D341Med (cell line): ENCODE measurements at places on chromosomes 2 and 18.
A peak's percentile ranks its signal among the peaks of the same experiment; 100 is the strongest.

DNA sequence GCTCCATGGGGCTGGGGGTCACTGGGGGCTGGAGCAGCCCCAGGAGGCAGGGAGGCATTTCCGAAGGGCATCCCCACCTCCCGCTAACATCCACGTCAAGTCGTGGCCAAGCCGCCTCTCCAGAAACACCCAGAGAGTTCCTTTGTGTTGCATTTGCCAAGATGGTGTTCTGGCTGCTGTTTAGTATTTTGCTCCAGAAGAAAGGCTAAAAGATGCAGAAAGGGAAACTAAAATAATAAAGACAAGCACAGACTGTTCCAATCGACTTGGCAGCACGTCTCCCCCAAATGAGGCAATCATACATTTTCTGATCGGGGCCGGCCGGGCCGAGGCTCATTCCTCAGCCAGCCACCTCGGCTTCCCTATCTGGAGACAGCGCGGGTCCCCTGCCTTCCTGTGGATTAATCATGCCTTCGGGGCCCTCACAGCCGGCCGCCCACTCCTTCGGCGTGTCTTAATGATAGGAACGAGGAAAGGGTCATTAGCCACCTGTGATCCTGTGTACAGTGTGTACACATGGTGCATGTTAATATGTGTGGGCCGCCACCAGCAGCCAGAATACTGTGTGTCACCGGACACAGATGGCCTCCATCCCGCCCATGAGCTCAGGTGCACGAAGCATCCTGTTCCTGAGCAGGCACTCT, 169.2 kb downstream of the KLHL29 start:
- DNase-seq = no peak

- no peak for DNase-seq
Measured at GRCh38 chr2:203805486-203805838, 62.1 kb upstream of the CTLA4 start.

DNA sequence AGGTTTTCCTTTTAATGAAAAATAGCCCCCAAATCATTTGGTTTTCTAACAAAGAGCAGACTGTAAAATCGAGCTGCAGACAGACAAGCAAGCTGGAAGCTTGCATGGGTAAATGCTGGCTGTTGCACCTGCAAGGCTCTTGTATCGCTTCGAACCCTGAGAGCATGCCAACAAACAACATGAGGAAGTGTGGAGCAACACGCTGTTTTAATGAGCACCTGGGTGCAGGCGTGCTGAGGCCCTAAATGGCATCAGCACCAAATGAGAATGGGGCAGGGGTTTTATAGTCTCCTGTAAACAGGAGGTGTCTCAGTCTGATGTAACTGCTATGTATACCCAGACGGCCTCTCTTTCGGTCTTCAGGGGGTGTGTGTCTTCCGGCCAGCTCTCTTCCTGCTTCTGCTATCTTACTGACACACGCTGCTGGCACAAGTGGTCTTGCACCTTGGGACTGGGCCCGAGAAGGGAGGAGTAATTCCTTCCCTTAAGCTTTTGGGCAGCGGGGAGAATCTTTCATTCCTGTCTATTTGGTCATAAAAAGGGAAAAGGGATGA, 31.9 kb upstream of the CDH2 start:
- DNase-seq = no peak

GRCh38 chr18:70205421-70206397, at the start of gene RTTN:
Gene RTTN, minus strand, starts transcription at chr18:70205687. Its CDS starts 29 bp downstream, at chr18:70205658.
- DNase-seq = peak; percentile 99
